Cerebellar nuclear complex (tissue), 1 donor: ENCODE measurements at places on chromosomes 4 and X.

DNA sequence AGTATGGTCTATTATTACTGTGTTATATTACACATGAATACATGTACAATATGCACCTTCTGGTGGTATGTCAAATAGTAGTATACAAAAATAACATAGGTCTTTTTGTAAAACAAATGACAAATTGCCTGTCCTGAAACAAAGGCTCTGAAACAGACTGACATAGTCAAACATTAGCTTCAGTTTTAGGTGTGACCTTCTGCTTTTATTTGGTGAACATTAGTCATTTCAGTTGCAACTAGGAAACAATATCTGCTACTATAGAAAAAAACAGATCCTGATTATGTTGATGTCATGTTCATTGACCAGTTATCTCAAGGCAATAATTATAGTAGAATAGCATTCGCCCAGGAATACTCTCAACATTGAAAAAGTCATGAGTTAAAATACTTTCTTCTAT is 123.0 kb downstream of the CHRNA9 start:
- DNase-seq, result no peak

GRCh38 chr4:82989575-82990429 is 20.8 kb downstream of the LIN54 start:
- DNase-seq, result no peak

DNA sequence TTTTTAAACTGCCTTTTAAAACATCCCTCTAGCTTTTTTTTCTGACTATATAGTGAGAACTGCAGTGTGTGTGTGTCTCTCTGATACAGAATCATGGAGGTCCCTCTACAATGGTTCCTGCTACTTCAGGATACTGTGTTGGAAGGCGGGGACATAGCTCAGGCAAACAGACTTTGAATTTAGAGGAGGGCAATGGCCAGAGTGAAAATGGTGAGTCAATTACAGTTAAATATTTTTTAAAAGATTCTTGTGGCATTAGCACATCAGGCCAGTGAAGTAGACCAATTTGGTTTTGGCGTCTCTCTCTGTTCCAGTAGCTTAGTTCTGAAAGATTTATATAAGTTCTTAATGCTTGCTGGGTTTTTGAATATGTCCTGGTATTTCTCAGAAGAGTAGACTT is 47.1 kb downstream of the ALG13 start:
- DNase-seq, result no peak

DNA sequence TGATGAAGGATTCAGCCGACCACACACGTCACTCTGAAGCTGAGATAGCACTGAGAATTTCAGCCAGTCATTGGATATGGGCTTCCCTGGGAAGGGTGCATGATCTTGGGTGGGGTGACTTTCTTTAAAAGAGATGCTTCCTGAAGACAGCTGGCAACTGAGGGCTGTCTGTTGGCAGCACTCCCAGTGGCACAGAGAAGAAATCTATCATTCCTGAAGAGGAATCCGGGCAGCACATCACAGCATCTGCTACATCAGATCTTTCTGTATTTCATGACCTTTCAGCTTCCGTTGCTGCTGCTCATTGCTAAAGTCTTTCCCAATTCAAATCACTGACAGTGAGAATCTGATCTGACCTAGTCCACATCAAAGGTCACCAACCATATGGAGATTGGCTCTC is 193.8 kb upstream of the RBPJ start:
- no peak for DNase-seq
